ENCODE measurements at places on chromosomes 2 and 18.

DNA sequence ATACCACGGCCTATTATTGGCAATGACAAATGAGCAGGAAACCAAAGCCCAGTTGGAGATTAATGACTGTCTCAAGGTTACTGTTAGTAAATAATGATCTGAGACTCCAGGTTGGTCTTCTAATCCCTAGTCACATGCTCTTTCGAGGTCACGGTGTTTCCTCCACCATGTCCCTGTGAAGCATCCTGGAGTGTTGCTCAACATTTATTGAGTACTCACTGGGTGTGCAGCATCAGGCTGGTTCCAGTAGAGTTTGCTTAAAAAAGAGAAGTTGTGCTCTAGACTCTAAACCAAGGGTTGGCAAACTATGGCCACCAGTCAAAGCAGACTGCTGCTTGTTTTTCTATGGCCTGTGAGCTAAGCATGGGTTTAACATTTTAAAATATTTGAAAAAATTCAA is 263.8 kb upstream of the ATP5MC3 start:
- no peak for DNase-seq

- no peak for DNase-seq
These were observed 147.4 kb downstream of the SOX11 start for GRCh38 chr2:5839550-5839949.

DNA sequence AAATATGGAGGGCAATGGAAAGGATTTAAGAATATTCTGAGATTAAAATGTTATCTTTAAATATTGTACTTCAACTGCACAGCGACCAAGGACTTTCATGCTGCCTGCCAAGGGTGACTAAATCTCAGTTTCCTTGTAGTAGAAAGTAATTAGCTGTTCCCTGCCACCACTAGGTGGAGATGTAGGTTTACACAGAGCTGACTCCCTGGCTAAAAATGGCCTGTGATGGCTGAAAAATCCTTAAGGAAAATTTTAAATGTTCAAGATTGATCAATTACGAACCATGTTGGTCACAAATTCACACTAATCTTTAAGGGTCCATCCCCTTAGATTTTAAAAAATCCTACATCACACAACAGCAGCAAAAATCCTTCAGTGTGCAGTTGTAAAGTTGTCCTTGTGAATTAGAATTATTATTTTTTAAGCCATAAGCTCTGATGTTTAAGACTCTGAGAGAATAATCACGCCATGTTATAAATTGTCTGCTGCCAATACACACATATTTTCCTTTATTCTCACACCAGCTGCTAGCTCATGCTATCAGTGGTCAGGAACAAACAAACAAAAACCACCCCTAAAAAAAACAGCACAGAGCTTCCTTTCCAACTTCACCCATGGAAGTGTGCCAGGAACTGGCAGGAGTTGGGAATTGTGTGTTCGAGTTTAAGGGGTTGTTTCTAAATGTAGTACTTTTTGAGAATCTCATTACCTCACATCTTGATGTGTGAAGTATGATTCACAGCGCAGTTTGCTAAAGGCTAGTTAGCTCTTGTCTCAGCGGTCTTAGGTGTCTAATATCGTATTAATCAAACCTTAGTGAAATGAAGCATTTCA is 399.8 kb downstream of the TMEM182 start:
- no peak for DNase-seq

DNA sequence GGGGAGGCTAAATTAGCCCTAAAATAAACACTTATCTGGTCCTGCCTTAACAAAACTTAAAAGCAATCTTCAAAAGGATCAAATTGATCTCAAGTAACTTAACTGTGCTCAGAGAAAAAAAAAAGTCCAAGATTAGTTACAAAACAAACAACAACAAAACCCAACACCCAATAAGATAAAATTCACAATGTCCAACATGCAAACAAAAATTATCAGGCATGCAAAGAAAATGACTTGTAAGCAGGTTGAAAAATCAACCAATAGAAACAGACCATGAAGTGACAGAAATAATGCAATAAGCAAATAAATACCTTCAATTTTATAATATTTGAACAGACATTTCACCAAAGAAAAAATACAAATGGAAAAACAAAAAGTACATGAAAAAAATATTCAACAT is 4.0 kb upstream of the REEP1 start:
- no peak for DNase-seq

- DNase-seq, result no peak
These were observed 119.0 kb downstream of the FEZ2 start for GRCh38 chr2:36478999-36479398.
